ENCODE measurements at places on chromosomes 1 and 21.

DNA sequence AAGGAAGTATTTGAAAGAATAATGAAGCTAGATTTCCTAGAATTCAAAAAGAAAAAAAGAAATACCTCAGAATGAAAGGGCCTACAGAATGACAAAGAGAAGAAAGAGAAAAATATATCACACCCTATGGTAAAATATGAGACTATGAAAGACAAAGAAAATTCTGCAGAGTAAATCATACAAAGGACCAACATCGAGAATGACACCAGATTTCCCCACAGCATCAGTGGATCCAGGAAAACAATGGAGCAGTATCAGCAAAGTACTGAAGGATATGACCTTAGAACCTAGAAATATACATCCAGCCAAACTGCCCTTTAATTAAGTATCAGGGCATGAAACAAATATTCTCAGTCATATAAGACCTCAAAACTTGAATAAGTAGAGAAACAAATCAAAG, 21.2 kb upstream of the IFNAR2 start:
- DNase-seq, result no peak

DNA sequence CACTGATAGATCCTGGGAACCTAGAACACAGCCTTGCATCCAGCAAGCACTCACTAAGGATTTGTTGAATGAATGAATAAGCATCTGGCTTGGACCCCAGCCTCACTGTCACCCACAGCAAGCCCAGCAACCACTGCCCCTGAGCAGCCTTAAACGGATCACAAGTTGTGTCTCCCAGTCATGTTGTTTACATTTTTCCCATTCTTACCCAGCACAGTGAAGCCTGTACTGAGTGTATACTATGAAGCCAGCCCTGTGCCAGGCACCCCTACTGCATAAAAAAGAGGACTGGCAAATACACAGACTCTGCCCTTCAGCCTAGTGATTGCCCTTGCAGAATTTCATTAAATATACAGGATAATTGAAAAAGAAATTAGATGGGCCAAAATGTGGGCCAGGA, 30.2 kb downstream of the RRAGC start:
- no peak for DNase-seq

GRCh38 chr1:184075055-184076029, 23.8 kb downstream of the TSEN15 start:
- no peak for DNase-seq

DNA sequence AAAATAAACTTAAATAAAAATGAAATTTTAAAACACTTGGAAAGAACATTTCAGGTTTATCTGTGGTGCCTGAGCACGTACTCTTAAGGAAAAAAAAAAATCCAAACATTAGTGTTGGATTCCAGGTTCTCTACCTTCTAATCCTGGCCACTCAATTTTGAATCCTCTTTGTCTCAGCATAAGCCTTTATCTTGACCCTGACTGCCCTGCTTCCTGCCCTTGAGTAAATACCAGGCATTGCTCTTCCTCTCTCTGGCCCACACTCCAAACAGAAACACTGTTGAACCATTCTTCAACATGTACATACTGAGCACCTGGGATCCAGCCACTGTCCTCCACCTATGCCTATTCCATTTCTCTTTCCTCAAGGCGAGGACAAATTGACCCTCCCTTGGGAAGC, 11.4 kb upstream of the VANGL1 start:
- no peak for DNase-seq

DNA sequence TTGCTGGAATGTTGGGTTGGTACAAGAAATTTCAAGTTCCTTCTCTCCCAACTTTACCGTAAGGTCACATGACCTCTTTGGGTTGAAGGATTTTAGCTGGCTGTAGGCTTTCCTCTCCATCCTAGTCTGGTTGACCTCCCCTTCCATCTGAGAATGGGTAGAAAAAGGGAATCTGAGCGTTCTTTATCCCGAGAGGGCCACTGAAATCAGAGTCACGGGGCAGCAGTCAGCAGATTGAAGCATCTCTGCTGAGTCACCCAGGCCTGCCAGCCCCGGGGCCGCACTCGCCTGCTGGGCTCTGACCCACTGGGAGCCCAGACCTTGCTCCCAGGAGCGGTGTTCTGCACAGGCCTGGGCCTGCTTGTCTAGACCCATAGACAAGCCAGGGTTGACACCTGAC, 31.0 kb downstream of the TMCC2 start:
- no peak for DNase-seq

DNA sequence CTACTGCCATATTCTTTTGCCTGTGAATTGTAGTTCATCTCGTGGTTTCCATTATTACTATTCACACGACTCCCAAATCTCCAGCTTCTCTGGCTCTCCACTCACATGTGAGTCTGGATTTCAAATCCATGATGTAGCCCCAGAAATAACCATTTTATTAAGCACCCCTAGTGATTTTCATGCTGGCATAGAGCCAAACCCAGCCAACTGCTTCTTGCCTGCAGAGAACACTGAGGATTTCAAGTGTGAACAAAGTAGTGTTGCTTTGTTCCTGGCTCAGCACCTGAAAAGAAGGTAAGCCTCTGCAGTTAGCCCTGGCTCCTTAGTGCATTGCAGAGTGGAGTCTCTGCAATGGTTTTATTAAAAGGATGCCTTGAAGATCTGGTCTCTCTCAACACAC, 25.9 kb downstream of the UTP25 start:
- no peak for DNase-seq

- DNase-seq, result no peak
Observed at GRCh38 chr1:14298806-14299205, 299.7 kb upstream of the KAZN start.

DNA sequence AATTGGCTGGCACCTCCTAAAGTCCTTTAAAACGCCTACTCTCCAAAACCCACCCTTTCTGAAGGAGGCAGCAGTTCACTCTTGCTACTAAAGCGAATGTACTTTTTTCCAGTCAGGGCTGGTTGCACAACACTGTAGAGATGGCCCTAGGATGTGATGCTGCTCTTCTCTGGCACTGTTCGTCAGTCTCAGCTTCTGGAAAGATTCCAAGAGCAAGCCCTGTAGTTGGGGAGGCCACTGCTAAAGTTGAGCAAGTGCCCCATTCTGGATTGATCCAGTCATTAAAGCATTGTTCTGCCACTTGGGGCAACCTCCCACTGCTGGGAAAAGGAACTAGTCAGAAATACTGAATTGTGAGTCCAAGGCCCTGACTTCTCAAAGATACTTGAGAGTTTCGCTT, 28.5 kb upstream of the KCNQ4 start:
- DNase-seq, result no peak

DNA sequence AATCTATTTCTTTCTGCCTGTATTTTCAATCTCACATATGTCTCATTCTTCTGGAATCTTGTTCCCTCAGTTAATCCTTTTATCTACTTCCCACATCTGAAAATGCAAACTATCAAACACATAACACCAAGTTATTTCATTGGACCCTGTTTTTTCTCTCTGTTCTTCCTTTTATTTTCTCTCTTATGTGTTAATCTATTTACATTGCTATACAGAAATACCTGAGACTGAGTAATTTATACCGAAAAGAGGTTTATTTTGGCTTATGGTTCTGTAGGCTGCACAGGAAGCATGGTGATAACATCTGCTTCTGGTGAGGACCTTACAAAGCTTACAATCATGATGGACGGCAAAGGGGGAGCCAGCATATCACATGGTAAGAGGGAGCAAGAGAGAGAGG, 247.6 kb downstream of the TGFB2 start:
- DNase-seq, result no peak

DNA sequence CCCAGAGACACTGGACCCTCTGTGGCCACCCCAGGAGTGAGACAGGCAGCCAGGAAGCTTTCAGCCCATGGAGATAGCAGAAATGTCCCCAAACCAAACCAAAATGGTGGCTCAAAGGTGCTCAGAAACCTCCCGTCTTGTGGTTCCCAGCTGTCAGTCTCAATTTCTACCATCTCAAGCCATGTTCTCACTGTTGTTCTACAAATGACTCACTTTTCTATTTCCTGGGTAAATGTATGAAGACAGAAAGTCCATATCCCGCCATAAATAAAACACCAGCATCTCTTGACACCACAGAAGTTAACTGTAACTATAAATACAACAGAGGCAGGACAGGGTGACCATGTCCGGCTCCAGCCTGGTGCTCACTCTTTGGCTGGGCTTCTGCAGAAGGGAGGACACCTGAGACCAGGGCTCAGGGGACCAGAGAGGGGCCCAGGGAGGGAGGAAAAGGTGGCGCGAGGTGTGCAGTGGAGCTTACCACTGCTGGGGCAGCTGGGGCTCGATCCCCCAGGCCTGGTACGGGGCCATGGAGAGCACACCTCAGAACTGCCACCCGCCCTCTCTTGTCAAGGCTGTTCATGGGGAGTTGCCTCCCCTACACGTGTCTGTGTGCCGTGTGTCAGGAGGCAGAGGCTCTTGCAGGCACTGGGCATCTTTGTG, 43.6 kb downstream of the EPHB2 start:
- DNase-seq, result no peak

DNA sequence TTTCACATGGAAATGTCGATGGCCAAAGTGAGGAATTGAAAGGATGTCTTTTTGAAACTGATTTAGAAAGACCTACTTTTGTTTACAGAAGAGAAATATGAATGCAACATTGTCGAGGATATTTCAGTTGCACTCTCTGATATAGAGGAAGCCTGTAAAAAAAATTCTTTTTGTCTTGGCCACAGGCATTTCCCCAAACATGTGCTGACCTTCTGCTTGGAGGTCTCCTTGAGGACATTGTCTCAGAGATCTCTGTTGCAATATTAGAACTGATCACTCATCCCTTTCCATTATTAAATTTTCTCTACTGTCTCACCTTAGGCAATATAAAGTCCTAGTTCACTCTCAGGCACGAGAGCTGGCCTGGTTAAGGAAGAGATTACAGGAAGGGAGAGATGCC, 16.0 kb downstream of the S100A11 start:
- no peak for DNase-seq

GRCh38 chr1:83086346-83086745, 912.6 kb downstream of the TTLL7 start:
- DNase-seq, result no peak

- DNase-seq, result no peak
Observed at GRCh38 chr1:233520261-233521191, 93.4 kb upstream of the KCNK1 start.

DNA sequence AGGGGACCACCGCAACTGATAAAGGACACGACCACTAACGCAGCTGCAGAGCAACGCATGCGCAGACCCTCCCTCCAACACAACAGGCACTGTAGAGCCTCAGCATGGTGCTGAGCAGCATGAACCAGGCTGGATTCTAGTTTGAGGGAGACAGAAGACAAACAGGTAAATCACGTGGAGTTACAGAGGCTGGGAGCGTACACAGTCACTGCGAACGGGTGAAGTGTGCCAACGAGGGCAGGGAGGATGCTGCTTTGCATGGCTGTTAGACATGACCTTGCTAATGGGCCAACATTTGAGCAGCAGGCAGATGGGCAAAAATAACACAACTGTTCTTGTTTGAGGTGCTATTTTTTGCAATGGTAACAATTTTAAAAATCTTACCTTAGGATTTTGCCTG, 55.2 kb upstream of the NADK start:
- no peak for DNase-seq

GRCh38 chr1:204735042-204735441, 49.5 kb upstream of the LRRN2 start:
- no peak for DNase-seq

DNA sequence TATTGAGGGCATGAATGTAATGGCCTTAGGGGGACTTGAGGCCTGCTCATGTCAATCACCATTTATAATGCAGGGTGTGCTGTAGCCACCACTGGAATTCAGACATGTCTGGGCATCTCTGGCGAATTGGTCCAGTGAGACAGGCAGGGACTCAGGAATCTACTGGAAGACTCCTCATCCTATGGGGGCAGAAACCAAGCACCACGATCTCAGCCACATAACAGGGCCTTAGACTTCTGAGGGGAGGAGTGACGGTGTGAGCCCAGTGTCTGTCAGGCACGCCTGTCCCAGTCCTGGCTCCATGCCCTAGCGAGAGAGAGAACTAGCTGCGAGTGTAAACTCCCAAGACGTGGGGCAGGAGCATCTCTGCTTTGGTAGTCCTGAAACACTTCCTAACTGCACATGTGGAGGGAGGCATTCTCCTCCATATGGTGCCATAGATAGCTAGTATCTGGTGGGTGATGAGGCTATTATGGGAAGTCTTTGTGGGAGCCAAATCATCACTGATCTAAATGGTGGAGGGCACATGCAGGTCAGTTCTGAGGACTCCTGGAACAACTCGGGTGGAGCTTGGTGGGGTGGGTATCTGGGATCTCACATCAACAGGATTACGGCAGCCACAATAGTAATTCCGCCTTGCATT, 29.8 kb upstream of the KIAA0040 start:
- no peak for DNase-seq

GRCh38 chr21:17854745-17855144, 35.6 kb upstream of the C21orf91 start:
- no peak for DNase-seq

GRCh38 chr1:18770799-18771198, 88.7 kb downstream of the TAS1R2 start:
- DNase-seq, result no peak

DNA sequence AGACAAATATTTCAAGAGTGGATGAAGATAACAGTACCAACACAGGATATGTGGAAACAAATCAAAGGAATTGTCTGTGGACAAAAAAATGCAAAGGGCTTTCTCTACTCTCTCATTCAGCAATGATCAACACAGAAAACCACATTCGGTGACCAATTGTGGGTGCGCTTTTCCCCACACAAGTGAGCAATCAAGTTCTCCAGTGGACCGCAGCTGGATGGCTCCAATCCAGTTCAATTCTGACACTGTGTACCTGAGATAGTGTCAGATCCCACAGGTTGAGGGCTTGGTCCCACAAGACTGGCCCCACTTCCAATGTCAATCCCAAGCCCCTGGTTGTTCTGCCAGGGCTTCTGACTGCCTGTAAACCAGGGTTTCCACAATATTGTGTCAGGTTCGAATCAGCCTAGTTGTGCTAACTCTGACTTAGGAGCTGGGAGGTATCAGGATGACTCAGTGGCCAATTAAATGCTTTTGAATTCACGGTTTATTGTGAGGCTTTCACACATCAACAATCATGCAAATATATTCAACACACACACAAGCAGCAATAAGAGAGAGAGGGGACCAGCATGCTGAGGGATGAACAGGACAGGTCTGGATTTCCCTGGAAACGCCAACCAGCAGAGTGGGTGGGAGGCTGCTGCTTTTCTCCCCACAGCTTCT, 87.0 kb upstream of the BTG3 start:
- no peak for DNase-seq

DNA sequence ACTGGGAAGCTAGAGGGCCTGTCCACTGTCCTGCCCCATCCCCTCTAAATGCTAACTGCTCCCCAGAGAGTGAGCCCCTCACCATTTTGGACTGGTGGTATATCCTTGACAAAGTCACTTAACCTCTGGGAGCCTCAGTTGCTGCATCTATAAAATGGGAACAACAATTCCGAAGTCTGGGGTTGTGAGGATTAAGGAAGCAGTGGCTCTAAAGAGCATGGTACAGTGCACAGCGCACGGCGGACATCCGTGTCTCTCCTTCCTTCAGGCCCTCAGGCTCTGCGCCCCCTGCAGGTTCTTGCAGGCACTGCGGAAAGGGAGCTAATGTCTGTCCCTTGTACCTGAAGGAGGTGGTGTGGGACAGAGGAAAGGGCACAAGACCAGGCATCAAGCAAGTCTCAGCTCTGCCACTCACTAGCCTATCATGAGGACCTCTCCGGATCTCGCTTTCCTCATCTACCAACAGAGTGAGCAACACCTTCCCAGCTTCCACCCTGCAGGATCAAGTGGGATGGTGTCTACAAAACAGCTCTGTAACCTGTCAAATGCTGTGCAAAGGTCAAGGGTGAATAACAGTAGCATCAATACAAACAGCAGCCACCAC, 20.1 kb downstream of the ECE1 start:
- peak; percentile 75 for DNase-seq

Data from activated T-helper 1 cell treated with anti-CD3 and anti-CD28 coated beads, Interleukin-2, amount 50 U/mL, for 16 hours (primary cell).